Occipital lobe (tissue), 3 donors: ENCODE measurements at places on chromosomes 2 and 18. TPM values are rescaled to one million over a fixed set of nuclear protein-coding genes. Genes with fewer than 3 reads are reported as not detected.

Gene REG1B
- not detected for total RNA-seq

Gene RIT2
- 21.8 TPM for total RNA-seq

Gene UGT1A4
- not detected for total RNA-seq

Gene KIAA2012
- 0.47 TPM for total RNA-seq

Gene MEP1B
- 0.78 TPM for total RNA-seq

Gene TMEM247
- not detected for total RNA-seq

Gene POTEJ
- not detected for total RNA-seq

Gene TUBB8B
- not detected for total RNA-seq

Gene SERPINB10
- not detected for total RNA-seq

Gene ST8SIA3
- 7.2 TPM for total RNA-seq

Gene L3MBTL4
- 20.4 TPM for total RNA-seq

Gene SALL3
- 7.6 TPM for total RNA-seq

Gene CLEC4F
- total RNA-seq = not detected

Gene HAUS1
- 34.8 TPM for total RNA-seq

Gene HNMT
- 159 TPM for total RNA-seq

Gene ZNF521
- 8.4 TPM for total RNA-seq

Gene OTOS
- total RNA-seq = 0.94 TPM

Gene C2orf78
- total RNA-seq = not detected

Gene PAX8
- not detected for total RNA-seq

Gene QPCT
- 5.9 TPM for total RNA-seq

Gene C1GALT1C1L
- total RNA-seq = not detected

Gene KCNF1
- 13.3 TPM for total RNA-seq

Gene SLC40A1
- total RNA-seq = 43.0 TPM

Gene LMAN1
- 52.6 TPM for total RNA-seq

Gene NPPC
- total RNA-seq = not detected

Gene ALK
- 0.78 TPM for total RNA-seq

Gene LRATD1
- 35.7 TPM for total RNA-seq

Gene TRMT61B
- 42.0 TPM for total RNA-seq

Gene TMEM127
- total RNA-seq = 19.7 TPM

Gene TRIM43
- total RNA-seq = not detected

Gene STK17B
- 8.1 TPM for total RNA-seq

Gene ANKZF1
- total RNA-seq = 40.4 TPM

Gene PUM2
- 177 TPM for total RNA-seq

Gene FOXD4L1
- total RNA-seq = 0.31 TPM
